IMR-90 (cell line): ENCODE measurements at places on chromosomes 12 and 14. TPM values are rescaled to one million over a fixed set of nuclear protein-coding genes. Genes with fewer than 3 reads are reported as not detected.

DNA sequence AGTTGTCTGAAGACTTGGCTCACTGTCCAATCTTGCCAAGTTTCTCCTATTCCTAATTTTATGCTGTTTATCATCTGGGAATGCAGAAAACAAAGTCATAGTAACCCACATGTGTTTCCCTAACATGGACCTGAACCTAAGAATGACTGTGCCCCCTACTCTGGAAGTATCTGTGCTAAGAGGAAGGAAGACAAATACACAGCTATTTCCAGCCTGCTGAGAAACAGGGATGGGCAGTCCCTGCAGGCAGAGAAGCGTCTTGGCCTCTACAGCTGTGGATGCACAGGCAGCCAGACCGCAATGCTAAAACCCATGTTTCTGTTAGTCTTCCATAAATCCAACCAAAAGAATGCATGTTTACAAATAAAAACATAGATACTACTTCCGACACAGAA is 56.2 kb downstream of the DUSP16 start:
- DNase-seq: peak; percentile 63

DNA sequence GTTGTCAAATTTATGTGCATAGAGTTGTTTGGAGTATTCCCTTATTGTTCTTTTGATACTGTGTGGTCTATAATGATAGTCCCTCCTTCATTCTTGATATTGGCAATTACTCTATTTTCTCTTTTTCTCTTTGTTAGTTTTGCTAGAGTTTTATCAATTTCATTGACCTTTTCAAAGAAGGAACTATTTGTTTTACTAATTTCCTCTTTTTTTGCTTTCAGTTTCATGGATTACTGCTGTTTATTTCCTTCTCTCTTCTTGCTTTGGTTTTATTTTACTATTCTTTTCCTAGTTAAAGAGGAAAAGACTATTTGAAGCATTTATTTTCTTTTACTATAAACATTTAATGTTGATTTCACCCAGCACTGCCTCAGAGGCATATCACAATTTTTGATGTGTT is 250.9 kb upstream of the PELI2 start:
- no peak for DNase-seq

DNA sequence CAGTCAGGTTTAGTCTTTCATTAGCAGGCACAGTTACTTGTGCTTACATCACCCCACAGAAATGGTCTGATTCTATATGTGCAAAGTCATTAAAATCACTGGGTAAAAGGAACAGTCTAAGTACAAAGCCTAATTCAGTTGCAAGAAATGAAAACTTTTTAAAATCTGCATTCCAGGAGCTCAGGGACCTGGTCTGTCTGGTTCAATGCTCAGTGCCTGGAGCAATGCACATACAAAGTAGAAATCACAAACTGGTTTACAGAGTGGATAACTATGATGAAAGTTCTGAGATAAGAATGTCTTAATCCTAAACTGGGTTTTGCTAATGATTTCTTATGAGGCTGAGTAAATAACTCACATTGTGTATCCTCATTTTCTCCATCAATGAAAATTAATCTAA is 28.7 kb downstream of the LMNTD1 start:
- no peak for DNase-seq

Gene CALCOCO1
- 100.0 and 169 TPM in 2 replicates for total RNA-seq

GRCh38 chr14:91252871-91253794 is 8.6 kb upstream of the GPR68 start:
- no peak for DNase-seq

DNA sequence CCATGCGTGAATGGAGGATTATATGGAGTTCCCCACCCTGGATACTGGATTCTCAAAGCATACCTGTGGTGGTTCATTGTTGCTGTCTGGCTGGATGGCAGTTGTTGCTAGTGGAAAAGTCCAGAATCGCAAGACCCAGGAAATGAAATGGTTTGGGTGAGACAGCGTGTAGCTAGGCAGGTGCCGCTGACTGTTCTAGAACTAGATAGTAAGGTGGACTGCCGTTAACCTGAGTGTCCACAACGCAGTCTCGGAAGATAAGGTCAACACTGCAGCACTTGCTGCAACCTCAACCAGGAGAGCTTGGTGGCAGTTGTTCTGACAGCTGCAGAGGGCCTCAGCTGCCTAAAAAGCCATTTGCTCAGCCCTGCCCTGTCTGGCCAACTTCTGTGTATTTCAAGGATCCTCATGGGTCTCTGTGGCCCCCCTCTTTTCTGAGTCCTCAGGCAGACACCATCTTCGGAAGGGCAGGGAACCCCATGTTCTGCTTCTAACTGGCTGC is 15.5 kb upstream of the IRF2BPL start:
- DNase-seq: no peak

DNA sequence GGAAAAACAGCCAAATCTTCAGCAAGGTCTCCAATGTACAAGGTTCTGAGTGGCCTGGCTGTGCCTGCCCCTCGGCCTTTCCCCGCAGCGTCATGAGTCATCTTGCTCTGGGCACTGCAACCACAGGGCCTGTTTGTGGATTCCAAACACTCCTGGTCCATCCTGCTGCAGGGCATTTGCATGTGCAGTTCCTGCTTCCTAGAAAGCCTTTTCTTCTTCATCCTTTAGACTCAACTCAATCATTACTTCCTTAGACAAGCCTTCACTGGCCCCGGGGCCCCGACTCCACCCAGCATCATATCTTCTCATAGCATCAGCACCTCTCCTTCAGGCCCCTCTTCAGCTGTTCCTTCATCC is 101.8 kb upstream of the EGLN3 start:
- no peak for DNase-seq

DNA sequence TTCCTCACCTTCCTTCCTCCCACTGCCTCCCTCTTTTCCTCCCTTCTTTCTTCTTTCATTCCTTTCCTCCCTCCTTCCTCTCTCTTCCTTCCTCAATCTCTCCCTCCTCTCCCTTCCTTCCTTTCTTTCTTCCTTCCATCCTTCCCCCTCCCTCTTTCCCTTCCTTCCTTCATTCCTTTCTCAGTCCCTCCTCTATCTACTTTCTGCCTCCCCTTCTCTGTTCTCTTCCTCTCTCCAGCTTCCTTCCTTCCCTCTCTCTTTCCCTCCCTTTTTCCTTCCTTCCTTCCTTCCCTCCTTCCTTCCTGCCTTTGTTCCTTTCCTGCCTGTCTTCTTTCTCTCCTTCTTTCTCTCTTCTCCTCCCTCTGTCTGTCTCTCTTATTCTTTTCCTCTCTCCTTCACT is 16.1 kb downstream of the ASCL1 start:
- DNase-seq: no peak

DNA sequence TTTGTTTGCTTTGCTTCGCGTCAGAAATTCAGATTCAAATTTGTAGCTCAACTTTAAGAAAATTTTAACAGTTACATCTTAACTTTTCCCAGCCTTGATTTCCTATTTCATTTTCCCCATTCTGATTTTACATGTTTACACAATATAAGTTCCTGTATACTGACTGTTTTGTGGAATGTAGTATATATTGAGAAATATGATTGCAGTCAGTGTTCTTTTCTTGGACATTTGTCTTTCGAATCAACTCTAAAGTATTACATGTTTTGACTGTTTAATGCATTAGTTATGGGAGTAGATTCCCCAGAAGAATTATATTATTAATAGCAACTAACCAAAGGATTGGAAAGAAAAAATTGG is 48.1 kb downstream of the PRKCH start:
- no peak for DNase-seq

GRCh38 chr12:67453191-67453590 is 184.0 kb downstream of the CAND1 start:
- no peak for DNase-seq

Gene MYO1H
- total RNA-seq: not detected in 2 replicates

- no peak for DNase-seq
Measured at GRCh38 chr12:50120521-50120920, 8.5 kb downstream of the COX14 start.

GRCh38 chr14:104599446-104599845 is 5.1 kb downstream of the TMEM179 start:
- DNase-seq: no peak

DNA sequence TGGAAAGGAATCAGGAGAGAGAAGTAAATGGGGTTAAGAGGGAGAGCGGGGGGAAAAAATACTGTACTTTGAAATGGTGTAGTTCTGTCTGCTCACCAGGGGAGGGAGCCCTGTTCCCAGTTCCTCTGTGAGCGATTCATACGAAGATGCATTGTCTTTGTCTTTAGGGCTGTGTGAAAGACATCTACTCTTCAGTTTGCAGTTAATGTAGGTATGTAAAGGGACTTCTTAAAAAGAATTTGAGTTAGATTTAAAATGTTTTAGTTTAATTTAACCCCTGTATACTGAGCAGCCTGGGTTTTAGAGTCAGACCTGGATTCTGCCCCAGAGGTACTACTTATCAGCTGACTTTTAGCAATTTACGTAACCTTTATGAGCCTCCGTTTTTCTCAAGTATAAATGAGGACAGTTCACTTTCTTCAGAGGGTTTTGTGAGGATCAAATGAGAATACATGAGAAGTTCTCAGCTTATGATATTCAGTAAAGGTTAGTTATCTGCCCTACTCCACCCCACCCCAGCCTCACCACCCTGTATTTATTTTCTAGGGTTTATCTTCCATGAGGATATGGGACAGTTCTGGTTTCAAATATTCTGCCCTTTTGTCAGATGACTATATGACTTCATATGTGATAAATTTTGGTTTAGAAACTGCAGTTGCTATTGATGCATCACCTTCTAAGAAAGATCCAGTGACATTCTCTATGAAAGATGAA is 82.5 kb upstream of the EVL start:
- peak; percentile 74 for DNase-seq

Gene TUNAR
- total RNA-seq: not detected in 2 replicates

GRCh38 chr12:18676996-18677588 is 60.7 kb downstream of the PLCZ1 start:
- DNase-seq: no peak

Gene DNAH10
- total RNA-seq: 0.18 and 0.28 TPM in 2 replicates

- DNase-seq: no peak
Measured at GRCh38 chr12:94900496-94900895, 103.0 kb downstream of the NDUFA12 start.

DNA sequence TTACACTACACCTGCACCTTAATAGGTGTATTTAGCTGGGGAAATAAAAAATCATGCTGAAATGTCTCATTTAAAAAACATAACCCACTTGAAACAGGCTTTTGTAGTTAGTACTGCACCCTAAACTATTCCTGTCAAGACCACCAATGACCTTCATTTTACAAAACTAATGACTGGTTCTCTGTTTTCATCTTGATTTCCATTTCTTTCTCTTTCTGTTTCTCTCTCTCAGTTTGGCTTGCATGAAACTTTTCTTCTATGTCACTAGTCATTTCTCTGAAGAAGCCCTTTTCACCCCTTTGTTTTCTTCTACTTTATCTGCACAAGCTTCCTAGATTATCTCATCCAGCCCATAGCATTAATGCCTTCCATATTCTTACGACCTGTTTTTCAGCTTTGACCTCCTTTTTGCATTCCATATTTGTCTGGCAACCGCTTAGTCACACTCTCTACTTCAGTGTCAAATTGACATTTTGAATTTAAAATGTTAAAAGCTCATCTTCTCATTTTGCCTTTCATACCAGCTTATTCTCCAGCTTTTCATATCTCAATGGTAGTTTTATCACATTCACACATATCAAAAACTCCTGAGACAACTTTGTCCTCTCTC is 32.7 kb upstream of the KLRF1 start:
- DNase-seq: no peak

Gene CLBA1
- 2.2 and 2.7 TPM in 2 replicates for total RNA-seq

Gene FOXA1
- total RNA-seq: under 0.01 and 0.18 TPM in 2 replicates

DNA sequence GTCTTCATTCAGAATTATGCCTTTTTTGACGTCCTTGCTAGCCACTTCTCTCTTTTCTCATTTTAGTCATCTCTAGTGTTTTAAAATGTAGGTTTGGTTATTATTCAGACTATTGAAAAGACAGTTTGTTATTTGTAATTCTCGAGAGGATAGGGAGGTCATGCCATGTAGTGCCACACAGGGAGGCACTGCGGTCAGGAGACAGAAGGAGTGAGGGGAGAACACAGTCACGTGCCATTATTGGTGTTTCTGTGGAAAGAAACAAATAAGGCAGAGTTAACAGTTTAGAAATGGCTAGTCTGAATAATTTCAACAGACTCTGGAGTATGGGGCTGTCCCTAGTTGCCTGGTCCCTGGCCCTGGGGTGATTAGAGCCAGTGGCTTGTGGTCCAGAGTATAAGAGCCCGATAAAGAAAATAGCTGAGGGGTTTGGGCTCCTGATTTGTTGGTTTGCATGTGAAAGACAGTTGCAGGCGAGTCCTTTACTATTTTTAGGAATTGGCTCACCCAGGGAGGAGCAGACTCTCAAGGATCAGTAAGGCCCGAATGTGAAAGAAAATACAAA is 278.1 kb upstream of the SEL1L start:
- no peak for DNase-seq

DNA sequence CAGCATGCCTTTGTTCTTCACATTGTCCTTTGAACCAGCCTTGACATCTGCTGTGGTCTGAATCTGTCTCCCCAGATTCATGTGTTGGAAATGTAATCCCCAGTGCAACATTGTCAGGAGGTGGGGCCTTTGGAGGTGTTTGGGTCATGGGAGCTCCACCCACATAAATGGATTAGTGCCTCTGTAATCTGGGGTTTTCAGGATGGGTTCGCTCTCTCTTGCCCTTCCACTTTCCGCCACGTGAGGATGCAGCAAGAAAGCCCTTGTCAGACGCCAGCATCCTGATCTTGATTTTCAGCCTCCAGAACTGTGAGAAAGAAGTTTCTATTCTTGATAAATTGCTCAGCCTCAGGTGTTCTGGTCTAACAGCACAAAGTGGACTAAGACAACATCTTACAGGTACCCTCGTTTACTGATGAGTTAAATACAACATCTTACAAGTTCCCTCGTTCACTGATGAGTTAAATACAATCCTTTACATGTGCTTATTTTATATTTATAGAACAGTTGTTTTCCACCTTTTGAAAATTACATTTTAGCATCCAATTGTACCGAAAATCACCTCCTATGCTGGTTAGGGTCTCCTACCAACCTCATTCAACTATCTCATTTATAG is 54.4 kb upstream of the RIMBP2 start:
- no peak for DNase-seq

GRCh38 chr12:47877081-47877480 is 27.7 kb downstream of the VDR start:
- DNase-seq: no peak

Gene SERPINA10
- not detected in 2 replicates for total RNA-seq

- no peak for DNase-seq
Measured at GRCh38 chr14:20614038-20614840, 23.1 kb upstream of the RNASE12 start.

GRCh38 chr12:116133149-116133548 is 144.3 kb downstream of the MED13L start:
- peak; percentile 57 for DNase-seq

GRCh38 chr12:78636231-78636855 is 228.2 kb upstream of the SYT1 start:
- DNase-seq: no peak

DNA sequence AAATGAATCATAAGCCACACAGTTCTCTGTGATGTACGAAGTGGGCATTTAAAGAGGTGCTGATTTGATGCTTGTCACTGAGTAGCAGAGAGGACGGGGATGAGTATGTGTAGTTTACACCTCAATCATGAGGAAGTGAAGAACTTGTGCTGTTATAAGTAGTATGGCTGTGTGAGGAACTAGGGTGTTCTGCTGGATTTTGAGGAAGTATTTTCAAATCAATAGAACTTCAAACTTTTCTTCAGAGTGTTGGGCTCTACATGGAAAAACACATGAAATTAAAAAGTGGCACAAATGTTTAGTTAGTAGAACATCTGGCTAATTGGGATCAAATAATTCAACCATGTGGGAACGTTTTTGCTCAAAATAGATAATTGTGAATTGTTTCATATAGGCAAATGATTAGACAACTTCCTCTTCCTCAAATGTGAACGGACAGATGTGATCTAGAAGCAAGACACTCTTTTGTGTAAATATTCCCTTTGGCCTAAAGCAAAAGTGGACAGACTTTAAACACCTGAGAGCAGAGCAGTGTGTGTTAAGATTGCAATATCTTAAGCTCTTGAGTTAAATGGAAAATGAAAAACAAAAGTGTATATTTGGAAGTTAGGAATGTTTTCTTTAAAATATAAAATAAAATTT is 168.5 kb downstream of the NAV3 start:
- DNase-seq: no peak
